ENCODE measurements at places on chromosomes 5 and 9.
A peak's percentile ranks its signal among the peaks of the same experiment; 100 is the strongest.

DNA sequence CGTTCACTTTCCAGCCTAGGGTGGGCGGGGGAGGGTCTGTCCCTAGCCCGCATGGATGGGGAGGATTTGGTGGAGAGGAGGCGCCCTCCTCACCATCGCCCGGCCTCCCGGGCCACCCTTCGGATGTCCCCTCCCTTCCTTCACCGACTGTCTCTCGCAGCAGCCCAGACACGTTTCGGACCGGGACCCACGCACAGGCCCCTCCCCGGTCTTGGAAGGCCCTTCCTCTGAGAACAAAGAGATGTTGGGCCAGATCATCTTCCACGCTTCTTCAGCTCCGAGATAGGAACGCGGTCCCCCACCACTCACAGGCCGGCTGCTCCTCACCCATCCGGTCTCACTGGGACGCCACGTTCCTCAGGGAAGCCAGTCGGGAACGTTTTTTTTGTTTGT lies 640 bp upstream of the DPM2 start:
- no peak for DNase-seq

DNA sequence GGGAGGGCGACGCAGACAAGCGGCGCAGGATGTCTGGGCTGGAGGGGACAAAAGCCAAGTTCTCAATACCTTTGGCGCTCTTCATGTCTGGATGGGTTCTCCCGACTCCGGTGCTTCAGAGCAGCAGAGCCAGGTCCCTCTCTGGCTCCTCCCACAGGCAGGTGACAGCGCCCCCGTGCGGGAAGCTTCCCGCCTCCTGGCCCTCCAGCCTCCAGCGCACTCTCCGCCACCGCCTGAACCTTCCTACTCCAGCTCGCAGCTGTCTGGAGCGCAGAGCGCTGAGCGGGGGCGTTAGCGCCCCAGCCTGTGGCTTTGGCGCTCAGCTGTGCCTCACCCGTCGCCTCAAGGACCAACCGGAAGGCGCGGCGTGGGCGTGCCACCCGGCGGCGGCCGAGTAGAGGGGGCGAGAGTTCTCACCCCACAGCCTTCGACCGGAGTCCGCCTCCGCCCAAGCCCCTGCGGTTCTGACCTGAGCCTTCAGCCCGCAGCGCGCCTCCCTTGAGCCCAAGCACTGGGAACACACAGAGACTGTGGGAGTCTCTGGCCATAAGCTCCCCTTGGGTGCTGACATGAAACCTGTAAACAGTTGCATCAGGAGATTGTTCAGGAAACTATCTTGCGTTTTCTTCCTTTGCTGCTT lies at the start of gene SLCO4C1:
TSS of gene SLCO4C1 (minus strand) at position 107 of the 640 bp plus-strand sequence. CDS start at position 85, 22 bp downstream.
- DNase-seq = peak; percentile 81

DNA sequence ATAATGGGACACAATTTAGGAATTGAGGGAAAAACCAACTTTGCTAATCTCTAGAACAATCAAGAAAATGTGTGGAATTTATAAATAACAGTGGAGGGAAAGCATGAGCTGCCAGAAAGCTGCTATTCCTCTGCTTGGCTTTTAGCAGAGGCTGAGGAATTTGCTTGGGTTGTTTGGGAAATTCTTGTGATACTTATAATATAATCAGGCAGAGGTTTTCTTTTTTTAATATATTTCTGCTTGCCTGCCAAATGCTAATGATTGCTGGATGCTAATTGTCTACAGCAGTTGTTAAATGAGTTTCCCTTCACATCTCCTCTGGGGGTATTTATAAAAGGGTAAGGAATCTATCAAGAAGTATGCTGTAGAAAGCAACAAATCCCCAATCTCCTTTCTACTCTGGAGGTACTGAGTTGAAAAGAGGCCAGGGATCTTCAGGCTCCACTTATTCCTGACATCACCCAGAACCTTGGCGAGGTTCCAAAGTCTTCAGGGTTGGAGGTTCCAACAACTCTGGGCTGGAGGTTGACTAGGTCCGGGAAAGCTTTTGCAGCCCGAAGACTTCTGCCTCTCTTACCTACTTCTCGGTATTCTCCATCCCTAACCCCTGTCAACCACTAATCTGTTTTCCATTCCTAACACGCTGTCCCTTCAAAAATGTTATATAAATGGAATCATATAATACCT lies 60.4 kb upstream of the TMED7 start:
- DNase-seq = no peak

DNA sequence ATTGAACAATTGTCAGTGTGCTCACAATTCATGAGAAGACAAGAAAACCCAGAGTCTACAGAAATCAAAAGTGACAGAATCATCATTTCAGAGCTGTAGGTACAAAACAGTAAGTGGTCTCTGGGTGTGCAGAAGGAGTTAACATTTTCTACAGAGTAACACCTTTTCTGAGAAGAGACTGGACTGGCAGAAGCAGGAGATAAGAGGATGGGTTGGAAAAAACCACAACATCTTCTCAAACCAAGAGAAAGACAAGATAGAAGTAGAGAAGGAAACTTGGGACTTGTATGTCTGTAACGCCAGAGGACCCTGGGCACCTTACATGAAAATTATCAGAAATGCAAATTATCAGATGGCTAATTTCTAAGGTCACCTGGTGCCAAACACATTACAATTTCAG lies 82.6 kb downstream of the ARL15 start:
- DNase-seq = no peak

DNA sequence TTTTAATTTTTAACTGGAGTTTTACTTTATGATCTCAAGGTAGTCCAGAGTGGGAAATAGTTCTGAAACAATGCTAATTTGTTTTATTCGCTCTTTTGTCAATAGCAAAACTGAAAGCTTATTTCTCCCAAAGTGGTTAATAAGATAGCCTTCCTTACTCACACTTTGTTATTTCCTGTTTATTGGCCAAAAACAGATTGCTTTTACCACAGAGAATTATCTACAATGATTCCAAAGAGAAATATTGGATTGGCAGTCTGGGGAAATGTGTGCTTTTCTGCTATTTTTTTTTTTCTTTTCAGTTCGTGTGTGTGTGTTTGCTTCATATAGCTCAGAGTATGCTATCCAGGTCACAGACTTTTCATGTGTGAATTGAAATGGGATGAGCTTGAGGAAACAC lies 756.7 kb upstream of the RGMB start:
- no peak for DNase-seq

GRCh38 chr9:117083559-117083958 lies 331.3 kb downstream of the ASTN2 start:
- DNase-seq = no peak

DNA sequence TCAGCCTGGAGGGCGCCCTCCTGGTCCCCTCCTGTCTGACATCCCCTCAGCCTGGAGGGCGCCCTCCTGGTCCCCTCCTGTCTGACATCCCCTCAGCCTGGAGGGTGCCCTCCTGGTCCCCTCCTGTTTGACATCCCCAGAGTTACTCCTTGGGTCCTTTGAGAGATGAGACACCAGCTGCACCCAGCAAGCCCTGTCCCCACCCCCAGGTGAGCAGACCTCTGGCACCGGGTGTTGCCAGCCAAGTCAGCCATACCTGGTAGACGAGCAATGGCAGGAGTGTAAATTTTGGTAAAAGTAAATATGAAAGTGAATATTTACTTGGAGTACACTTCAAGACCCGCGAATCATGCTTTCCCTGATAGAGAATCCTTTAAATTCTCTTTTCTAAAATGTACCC lies 25.4 kb downstream of the EXOC3 start:
- DNase-seq = no peak

DNA sequence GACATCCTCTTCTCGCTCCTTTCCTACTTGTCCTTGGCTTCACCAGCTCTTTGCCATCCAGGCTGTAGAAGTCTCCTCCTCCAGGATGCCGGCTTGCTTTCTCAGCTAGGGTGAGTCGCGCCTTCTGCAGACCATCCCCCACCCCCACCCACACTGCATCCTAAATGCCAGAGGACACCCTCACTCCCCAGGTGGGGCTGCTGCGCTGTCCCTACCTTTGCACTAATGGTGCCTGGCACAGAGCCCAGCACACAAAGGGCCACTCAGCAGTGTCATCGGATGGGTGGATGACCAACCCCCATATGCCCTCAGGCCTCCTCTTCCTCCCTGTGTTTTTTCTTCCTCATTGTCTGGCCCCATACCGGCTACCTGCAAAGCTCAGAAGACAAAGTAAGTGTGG lies 14.8 kb downstream of the IL9 start:
- no peak for DNase-seq

GRCh38 chr5:65866837-65867521 lies 59.4 kb upstream of the ERBIN start:
- no peak for DNase-seq

DNA sequence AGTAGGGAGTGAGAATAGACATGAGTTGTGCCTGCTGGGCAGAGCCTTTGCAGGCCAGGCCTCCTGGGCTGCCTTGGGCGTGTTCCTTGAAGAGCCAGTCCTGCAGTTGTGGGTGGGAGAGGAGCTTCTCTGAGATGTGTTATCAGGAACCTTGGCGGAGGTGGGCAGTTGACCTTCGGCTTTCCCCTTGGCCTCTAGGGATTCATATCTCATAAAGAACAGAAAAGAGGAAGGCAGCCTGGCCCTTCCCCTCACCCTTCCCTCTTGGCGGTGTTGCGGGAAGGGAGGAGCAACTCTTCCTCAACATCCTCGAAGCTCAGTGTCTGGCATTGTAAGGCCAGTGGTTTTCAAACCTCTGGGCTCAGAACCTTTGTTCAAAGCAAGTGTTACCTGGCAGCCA lies 59.2 kb downstream of the DAPK1 start:
- DNase-seq = no peak

- no peak for DNase-seq
Observed at GRCh38 chr5:139975942-139976341, 67.2 kb downstream of the NRG2 start.

- DNase-seq = no peak
Observed at GRCh38 chr5:126961702-126962101, 68.7 kb downstream of the MARCHF3 start.

DNA sequence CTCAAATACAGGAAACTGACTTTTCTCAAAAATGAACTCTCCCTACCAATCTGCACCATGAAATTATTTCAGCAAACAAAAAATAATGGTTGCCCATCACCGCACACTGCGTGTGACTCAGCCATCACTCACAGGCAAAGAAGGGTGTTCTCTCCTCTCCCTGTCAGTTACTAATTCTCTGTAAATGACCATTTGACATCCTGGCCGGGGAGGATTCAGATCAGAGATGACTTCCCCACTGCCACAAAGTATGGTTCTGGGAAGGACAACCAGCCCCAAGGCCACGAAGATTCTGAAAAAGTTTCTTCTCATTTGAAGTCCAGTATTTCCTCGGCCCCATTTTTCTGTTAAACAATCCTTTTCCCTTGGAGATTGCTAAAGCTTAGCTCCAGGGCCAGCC lies 199.4 kb downstream of the AUH start:
- no peak for DNase-seq

DNA sequence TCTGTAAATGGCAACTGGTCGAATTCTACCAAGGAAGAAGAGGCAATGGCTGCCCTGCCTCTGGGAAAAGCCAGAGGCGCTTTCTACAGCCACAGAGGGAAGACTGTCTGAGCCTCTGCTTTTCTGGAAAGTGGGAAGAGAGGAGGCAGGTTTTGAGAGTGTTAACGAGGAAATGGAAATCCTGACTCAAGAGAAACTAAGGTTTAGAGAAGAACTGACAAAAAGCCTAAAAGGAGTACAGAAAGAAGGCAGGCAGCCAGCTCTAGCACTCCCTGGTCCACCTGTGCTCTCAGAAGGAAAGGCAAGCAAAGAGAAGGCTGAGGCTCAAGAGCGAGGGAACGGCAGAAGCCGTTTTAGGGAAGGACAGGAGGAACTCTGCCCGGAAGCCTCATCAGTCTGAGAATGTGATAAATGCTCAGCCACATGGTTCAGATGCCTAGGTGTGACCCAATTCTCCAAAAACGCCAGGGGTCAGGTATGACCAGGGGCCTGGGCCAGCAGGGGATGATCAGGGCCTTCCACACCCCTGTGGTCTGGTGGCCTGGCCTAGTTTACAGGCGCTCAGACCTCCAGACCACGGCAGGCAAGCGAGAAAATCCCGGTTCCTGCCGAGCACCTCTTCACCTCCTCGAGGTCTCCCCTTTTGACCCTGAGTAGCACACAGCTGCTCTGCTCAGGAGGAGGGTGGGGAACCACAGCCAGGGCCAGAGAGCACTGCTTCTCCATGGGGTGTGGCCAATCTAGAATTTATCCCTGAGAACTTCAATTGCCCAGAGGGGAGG lies 79.9 kb upstream of the FBXW11 start:
- no peak for DNase-seq

GRCh38 chr9:76227156-76227555 lies 167.1 kb downstream of the RFK start:
- no peak for DNase-seq

DNA sequence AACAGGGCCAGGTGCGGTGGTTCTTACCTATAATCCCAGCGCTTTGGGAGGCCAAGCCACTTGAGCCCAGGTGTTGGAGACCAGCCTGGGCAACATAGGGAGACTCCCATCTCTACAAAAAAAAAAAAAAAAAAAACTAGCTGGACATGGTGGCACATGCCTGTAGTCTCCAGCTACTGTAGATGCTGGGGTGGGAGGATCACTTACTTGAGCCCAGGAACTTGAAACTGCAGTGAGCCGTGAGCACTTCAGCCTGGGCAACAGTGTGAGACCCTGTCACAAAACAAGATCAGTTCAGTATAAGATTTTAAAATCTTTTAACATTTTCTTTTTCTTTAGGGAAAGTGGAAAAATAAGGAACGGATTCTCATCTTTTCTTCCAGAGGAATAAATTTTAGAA lies 2.5 kb downstream of the BRIX1 start:
- DNase-seq = no peak

GRCh38 chr9:75186767-75187380 lies 98.6 kb downstream of the OSTF1 start:
- peak; percentile 14 for DNase-seq

DNA sequence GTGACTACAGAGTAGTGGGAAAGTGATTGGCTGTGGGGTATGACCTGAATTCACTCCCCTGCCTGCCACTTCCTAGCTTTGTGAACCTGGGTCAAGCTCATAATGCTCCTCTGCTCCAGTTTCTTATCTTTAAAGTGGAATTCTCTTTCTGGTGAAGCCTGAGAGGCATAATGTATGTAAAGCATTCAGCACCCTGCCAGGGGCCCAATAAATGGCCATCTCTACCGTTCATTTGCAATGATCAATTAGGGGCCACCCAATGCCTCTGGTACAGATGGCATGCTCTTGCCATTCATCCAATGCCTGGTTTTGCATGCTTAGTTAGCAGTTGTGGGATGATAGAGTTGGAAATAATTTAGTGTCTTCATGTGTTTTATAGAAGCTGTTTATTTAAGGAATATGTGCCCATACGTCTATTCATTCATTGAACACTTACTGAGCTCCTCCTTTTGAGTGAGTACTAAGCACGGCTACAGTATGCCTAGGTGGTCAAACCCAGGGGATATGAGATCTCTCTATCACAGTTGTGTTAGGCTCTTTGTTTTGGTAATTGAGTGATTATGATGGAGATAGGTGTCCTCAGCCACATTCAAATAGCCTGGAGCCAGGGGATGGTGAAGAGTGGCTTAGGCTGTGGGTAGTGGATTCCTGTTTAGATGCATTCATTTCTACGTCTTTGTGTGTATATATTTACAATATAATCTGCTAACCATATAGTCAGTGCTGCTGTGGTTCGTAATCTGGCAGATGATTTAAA lies 15.3 kb downstream of the ZNF462 start:
- no peak for DNase-seq

GRCh38 chr5:61657686-61658085 lies 325.6 kb downstream of the ZSWIM6 start:
- DNase-seq = no peak

- DNase-seq = peak; percentile 64
Observed at GRCh38 chr9:27548055-27548741, 18.6 kb upstream of the MOB3B start.

Measured in left kidney (tissue), 8 donors.